GM19239 (cell line): ENCODE measurements at places on chromosomes 11 and 22.

DNA sequence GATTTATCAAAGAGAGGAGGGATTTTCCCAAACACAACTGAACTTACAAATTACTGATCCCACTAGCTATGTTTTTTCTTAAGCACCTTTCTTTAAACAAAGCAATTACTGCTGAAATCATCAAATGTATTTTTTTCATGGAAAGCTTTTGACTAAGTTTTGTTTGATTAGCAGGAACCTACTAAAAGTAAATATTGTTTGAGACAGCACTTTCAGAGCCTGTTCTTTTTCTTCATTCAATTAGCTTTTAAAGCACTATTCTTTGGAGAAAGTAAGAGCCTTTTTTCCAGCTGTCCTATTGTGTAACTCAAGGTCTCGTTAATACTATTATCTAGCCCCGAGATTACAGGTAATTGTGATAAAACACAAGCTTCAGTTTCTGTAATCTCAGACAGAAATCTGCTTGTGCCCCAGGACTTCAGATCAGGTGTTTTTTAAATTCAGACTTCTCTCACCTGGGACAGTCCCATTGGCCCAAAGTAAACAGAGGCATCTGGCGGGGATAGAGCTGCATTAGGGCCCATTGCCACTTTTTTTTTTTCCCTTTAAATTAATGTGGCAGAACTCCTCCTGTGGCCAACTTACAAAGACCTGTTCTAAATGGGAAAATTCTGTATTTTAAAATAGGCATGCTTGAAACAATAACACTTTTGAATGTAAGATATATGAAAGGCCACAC, 11.0 kb downstream of the CSTPP1 start:
- no peak for DNase-seq

DNA sequence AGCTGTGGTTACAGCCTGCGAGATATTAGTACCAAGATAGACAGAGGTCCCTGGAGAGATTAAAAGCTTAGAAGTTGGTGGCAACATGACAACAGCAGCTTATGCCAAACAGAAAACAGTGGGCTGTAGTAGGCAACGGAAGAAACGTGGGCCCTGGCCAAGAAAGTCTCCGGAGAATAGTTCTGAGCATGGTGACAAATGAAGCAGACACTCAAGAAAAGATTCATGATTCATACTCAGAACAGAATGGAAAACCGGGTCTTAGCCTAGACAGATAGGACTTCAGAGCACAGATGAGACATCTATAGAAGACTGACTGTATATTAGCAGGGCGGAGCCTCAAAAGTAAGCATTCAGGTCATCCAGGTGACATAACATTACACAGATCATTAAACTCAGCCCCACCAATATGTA, 727.4 kb downstream of the ETS1 start:
- no peak for DNase-seq

DNA sequence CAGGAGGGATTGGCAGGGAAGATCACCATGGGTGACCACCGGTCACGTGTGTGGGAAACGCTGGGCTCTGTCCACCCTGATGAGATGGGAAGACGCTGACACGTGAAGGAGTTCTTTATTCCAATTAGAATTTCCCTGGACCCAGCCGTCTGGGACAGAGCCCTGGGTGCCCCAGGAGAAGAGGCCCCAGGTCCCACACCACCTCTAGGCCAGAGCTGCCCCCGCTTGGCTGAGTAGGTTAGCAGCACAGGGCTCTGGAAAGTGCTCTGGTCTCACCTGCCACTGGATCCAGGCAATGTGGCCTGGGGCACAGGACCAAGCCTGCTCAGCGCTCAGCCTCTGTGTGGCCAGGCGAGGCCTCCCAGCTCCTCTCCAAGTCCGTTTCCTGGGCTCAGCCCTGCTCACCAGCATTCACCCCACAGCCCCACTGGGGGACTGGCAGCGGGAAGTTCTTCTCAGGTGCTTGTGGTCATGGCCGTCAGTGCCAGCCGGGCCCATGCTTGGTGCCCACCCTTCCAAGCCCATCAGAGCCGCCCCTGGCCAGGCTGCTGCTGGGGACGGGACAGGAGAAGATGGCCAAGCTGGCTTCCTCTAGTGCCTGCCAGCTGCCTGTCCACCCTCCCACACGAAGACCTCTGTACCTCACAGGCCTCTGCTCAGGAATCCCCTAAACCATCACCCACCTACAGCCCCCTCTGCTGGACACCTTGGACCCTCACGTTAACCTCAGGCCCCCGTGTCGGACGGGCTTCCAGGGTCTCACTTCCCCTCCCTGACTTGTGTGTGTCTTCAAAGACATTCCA, 62.5 kb upstream of the FGF3 start:
- no peak for DNase-seq

DNA sequence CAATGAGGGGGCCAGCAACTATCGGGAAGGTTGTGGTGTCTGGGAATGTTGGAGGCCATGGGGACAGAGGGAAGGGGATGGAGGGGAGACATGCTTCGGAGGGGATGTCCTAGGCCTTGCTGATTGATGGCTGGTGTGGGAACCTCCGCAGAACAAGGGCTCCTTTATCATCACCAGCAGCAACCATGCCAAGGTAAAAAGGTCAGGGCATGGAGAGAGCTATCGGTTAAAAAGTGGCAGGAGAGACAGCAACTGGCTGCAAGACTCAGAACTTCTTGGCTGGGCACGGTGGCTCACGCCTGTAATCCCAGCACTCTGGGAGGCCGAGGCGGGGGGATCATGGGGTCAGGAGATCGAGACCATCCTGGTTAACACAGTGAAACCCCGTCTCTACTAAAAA, 3.0 kb downstream of the GSTT4 start:
- no peak for DNase-seq

DNA sequence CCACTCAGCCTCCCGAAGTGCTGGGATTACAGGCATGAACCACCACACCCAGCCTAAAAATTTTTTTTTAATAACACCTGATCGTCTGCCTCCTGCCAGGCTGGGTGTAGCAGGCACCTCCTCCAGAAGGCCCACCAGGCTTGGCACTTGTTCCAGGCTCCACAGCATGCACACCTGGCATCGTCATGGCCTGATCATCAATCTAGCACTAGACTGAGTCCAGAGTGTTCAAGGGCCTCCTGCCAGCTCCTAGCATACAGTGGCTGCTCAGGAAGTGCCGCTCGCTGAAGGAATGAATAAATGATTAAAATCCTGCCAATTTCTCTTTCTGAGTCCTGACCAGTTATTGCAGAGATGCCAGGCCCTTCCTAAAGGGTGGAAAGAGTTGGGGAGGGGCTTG, 3.5 kb upstream of the PDGFB start:
- DNase-seq: no peak

DNA sequence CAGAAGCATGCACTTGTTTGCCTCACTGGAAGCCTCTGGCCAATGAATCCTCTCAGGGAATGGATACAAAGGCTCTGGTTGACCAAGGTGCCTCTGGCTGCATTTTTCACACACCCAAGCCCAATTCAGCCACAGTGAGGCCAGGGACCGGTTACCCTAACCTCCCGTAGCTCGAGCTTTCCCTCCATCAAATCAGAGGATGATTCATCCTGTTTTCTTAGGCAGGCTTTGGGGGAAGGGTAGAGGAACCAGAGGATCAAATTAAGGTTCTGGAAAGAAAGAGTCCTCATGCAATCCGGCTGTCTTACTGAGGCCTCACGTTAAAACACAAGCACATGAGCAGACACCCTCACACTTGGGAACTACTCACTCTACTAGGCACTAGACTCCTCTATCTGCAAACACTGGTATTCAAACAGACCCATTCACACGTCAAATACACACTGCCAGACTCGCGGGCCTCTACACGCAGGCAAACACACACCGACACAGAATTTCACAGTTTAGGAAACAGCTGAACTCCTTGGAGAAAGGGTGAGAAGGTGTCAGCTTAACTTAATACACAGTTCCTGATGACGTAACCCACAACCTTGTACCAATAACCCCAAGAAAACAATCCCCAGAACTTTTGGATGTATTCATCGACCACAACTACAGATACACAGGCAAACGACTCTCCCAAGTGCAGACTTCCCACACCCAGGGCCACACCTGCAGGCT, 12.4 kb downstream of the NRXN2 start:
- DNase-seq: no peak

GRCh38 chr11:30489511-30489910, 96.6 kb downstream of the MPPED2 start:
- no peak for DNase-seq
